ENCODE measurements at places on chromosomes 4 and X. TPM values are rescaled to one million over a fixed set of nuclear protein-coding genes. Genes with fewer than 3 reads are reported as not detected.

- no peaks in the 10 kb centered on the region for H3K4me1 ChIP-seq
- H3K36me3 ChIP-seq: no peaks in the 10 kb centered on the region
- H3K4me3 ChIP-seq: no peak overlapping the region
- no peak for DNase-seq
- H3K27me3 ChIP-seq: no peaks in the 10 kb centered on the region
- H3K27ac ChIP-seq: no peak overlapping the region
Observed at GRCh38 chr4:166042510-166043055, 169.5 kb downstream of the TLL1 start.

DNA sequence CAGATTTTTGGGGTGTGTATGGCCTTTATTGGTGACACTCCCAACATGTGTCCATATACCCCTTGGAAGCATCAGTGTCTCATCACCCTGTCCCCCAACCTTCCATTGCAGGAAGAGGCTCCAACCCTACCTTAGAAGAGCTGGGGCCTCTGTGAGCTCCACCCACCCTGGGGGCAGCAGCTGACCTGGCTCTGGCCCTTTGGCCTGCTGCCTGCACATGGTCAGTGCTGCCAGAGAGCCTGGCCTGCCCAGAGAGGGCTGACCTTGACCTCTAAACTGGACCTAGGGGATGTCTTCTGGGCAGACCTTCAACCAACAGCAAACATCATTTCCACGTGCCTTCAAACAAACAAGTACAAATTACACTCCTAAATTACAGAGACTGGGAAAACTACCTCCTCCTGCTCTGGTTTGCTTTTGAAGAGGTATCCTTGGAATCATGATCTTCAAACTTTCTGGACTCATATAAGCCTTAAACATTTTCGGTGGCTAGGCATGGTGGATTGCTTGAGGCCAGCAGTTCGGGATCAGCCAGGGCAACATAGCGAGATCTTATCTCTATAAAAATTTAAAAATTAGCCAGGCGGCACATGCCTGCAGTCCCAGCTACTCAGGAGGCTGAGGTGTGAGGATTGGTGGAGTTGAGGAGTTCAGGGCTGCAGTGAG, 27.3 kb upstream of the KIAA0232 start:
- DNase-seq: no peak
- H3K4me1 ChIP-seq: peaks cover 15% of the 10 kb centered on the region
- H3K27me3 ChIP-seq: peaks cover 3% of the 10 kb centered on the region
- H3K4me3 ChIP-seq: no peak overlapping the region

Gene SUPT20HL2
- not detected for total RNA-seq

DNA sequence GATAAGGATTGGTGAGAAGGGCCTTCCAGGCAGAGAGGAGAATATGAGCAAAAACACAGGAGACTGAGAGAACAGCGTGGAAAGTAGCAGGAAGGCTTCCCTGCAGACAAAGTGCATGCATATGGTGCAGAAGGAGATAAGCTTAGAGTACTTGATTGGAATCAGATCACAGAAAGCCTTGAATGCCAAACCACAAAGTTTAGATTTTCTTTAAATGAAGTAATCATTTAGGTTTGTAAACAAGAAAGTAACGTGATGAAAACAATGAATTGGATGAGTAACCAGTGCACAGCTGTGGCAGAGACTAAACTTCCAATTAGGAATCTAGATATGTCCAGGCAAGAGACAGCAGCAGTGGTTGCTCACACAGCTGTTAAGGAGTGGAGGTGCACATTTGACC, 83.8 kb upstream of the C1QTNF7 start:
- peaks cover 2% of the 10 kb centered on the region for H3K4me1 ChIP-seq
- no peak for DNase-seq
- no peak overlapping the region for H3K27ac ChIP-seq
- no peak overlapping the region for H3K4me3 ChIP-seq
- H3K36me3 ChIP-seq: no peaks in the 10 kb centered on the region

DNA sequence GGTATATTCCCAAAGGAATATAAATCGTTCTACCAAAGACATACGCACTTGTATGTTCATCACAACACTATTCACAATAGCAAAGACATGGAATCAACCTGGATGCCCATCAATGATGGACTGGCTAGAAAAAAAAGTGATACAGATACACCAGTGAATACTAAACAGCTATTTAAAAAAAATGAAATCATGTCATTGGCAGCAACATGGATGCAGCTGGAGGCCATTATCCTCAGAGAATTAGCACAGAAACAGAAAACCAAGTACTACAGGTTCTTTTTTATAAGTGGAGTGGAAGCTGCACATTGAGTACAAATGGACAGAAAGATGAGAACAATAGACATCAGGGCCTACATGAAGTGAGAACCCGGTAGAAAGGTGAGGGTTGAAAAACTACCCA, 81.4 kb downstream of the ANTXR2 start:
- H3K27ac ChIP-seq: no peak overlapping the region
- no peak for DNase-seq
- H3K27me3 ChIP-seq: no peaks in the 10 kb centered on the region
- no peak overlapping the region for H3K4me3 ChIP-seq
- peaks cover 55% of the 10 kb centered on the region for H3K36me3 ChIP-seq
- H3K4me1 ChIP-seq: peaks cover 35% of the 10 kb centered on the region

Data from activated T-helper 1 cell treated with anti-CD3 and anti-CD28 coated beads, Interleukin-12 subunit alpha, Interleukin-12 subunit beta, Interleukin-2, Interleukin-4 antibody, amounts not matched to agents 30 ng/mL and 10 ng/mL and 1 ng/mL, durations not matched to agents 14 hours and 24 hours and 36 hours (primary cell).